ENCODE measurements at places on chromosomes 16 and 17.

GRCh38 chr16:20300312-20301097 is 26.8 kb downstream of the GP2 start:
- DNase-seq = peak; percentile 30

DNA sequence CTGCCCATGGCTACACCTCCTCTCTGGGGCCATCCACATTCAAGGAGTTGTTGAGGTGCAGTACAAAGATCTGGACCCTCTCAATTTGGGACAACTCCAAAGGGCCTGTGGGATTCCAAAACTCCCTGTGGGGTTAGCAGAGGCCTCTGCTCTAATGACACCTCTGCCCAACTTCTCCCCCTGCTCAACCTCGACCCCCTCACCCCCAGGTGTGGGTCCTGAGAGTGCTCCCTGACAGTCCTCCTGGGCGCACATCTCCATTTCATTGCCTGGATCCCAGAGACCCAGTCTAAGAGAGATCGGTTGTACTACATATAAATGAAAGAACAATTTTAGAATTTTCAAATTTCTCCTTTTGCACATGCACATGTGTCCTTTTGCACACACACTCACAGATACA is 73.0 kb upstream of the NKD1 start:
- DNase-seq = no peak

DNA sequence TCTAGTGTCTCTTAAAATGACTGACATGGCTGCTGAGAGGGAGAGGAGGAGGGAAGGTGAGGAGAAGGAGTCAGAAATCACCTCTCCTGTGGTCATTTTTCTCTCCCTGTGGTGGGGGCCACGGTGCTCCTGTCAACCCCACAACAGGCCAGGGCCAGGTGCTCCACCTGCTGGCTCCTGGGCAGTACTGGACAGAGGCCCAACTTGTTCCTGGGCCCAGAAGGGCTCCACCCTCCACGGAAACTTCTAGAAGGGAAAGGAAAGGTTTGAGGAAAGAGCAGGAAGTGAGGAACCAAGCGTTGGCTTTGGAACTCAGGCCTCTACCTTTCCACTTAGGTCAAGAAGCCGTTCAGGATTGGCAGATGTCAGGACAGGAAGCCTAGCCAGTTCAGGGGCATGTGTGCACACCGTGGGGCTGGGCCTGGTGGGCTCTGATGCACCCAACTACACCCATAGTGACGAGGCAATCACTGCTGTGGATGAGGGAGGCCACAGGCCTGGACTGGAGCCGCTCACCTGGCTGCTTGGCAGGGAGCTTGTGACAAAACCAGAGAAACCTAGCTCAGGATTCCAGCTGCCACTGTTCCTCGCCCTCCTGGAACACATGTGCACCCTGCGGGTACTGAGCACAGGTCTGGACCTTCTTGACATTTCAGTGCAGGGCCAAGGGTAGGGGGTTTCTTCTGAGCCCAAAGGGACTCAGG is 36.1 kb downstream of the WNT3 start:
- DNase-seq = peak; percentile 29

DNA sequence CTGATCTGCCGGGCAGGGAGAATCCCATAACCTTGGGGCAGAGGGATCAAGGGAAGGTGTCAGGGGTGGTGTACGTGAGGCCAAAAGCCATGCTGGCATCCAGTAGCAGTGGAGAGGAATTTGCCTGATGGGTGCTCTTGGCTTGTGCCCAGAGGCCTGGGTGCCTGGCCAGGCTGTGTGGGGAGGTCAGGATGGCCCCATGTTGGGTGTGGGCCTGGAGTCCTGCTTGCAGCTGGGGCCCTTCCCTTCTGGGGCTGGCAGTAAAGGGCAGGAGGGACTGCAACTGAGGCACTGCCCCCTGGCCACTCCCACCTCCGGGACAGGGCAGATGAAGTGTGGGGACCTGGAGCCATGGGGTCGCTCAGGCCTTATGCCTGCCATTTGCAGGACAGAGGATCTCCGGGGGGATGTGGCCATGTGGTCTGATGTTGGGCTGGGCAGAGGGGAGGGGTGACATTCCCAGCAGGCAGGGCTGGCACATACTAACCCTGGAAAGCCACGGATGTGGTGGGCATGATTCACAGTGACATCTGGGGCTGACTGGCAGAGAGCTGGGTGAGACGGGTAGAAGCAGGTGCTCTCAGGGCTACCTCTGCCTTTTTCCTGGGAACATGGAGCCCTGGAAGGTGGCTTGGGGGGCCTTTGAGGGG is 3.5 kb downstream of the FMNL1 start:
- no peak for DNase-seq

DNA sequence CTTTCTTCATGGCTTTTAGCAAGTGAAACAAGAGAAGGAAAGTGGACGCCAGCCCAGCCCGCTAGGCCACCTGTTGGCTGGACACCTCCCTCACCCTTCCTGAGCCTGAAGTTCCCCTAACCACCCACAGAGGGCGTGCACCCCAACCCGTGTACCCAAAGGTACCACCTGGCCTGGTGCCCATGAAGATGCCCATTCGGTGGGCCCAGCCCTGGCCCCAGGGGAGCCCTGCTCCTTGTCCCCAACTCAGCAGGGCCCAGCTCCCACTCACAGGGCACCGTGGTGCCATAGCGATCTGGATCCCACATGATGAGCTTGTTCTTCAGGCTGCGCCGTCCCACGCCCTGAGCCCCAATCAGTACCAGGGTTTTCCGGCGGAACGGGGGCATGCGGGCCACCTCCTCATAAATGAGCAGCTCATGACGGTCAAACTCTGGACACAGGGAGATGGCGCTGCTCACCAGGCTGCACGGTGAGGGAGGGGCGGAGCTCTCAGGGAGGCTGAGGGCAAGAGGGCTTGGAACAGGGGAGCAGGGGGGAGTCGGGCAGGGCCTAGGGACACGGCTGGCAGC is 26.8 kb downstream of the MPP2 start:
- DNase-seq = peak; percentile 32

GRCh38 chr17:630801-631200 is 83.8 kb downstream of the VPS53 start:
- DNase-seq = no peak

GRCh38 chr17:79562931-79563210 is 48.0 kb downstream of the RBFOX3 start:
- DNase-seq = no peak

DNA sequence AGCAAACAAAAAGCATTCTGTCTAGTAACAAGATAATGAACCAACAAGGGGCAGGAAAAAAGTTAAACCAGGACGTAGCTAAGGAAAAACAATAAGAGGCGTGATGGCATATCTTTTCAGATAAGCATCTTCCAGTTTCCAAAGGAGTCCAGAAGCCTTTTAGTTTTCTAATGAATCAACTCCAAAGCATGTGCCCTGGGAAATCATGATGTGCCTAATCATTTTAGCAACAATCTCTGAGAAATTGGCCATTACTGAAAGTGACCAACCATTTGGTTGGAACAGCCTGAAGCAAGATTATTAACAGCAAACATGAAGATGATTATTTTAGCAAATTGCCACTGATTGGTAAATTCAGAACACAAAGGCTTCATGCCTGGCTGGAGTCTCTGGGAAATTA is 440.9 kb upstream of the MAF start:
- no peak for DNase-seq

DNA sequence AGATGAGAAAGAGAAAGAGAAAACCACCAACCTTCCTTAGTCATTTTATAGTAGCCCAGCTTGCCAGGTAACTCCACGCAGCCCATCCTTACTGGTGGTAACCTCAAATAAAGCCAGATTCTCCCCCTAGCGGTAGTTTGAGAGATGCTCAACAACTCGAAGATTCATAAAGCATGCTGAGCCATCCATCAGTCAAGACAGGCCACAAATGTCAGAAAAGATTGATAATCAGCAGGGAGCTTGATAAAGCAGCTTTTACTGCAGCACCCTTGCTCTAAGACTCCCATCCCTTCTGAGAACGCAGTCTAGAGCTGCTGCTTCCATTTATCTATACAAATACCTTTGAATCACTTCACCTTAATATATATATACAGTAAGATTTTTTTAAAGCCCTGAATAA is 451.5 kb upstream of the HSBP1 start:
- DNase-seq = peak; percentile 7

DNA sequence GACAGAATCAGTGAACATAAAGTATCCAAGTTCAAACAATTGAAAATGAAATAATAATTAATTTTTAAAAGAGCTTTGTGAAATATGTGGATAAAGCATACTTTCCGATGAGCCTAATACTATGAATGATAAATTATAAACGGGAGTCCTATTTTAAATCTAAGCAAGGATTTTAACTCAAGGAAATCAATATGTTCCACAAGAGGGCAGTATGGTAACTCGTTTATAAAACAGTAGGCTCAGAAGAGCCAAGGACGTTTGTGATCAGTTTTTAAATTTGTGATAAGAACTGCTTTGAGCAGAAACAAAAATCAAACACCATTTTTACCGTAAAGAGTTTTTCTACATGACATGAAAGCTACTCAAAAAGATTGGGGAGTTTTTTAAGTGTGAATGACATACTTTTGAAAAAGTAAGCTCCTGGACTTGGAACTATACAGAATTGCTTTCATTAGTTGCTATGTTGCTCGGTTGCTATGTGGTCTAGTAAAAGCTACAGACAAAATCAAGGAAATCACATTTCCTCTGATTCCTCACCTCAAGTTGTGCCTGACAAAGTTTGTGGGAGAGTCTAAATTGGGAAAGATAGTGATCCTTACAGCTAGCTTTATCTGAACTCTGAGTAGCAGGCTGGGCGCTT is 11.8 kb upstream of the TEKT1 start:
- no peak for DNase-seq

- no peak for DNase-seq
These were observed 2.8 kb downstream of the SNRNP25 start for GRCh38 chr16:56231-56927.

DNA sequence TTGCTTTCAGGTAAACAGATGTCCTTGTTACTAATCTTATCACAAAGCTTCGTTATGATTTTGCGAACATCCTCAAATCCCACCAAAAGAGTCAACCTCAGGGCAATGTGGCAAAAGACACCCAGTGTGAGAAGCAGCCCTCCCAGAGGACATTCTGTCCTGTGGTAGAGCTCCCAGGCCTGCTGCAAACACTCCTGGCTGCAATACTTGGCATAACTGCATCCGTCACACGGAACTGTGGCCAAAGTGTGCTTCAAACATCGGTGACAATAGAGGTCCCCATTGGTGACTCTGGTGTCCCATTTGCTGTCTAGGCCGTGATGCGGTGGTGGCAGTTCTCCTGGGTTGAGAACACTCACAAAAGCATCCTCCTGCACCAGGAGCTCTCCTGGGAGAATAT is 29.5 kb downstream of the SMYD4 start:
- no peak for DNase-seq

GRCh38 chr17:47641202-47641601 is 8.5 kb upstream of the KPNB1 start:
- no peak for DNase-seq

DNA sequence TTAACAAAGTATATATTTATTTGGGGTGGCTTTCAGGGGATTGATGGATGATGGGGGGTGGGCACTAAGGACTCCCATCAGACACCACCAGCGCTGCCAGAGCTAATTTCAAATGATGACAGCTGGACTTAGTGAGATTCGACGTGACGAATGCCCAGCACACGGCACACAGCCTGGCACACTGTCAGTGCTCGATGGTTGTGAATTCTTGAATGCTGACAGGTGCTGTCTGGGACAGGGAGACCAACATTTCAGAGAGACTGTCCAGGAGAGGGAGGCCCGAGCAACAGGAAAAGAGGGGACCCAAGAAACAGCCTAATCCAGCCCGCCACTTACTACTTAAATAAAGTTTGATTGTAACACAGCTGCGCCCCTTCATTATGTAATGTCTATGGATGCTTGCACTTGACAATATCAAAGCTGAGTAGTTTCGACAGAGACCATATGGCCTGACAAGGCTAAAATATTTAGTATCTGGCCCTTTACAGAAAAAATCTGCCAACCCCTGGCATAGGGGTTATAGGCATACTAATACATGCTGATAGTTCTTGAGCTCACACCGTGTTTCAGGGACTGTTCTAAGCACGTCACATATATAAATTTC is 6.2 kb upstream of the MPRIP start:
- DNase-seq = no peak

DNA sequence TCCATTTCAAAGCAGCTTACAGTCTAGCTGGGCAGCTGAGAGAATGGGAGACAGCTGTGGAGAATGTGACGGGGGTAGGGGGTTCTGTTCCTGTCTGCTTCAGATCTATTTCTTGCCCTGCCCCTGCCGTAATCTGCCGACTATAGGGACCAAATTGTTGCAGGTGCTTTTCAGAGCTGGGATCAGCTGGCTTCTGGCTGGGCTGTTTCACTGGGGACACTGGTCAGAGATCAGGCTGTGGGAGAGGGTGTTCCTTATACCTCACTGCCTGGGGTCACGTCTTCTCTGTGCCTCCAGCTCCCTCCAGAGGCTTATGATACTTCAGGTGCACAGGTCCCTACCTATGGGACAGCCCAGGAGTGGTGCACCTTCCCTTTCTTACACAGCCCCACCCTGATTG is 514.9 kb upstream of the GOT2 start:
- no peak for DNase-seq

DNA sequence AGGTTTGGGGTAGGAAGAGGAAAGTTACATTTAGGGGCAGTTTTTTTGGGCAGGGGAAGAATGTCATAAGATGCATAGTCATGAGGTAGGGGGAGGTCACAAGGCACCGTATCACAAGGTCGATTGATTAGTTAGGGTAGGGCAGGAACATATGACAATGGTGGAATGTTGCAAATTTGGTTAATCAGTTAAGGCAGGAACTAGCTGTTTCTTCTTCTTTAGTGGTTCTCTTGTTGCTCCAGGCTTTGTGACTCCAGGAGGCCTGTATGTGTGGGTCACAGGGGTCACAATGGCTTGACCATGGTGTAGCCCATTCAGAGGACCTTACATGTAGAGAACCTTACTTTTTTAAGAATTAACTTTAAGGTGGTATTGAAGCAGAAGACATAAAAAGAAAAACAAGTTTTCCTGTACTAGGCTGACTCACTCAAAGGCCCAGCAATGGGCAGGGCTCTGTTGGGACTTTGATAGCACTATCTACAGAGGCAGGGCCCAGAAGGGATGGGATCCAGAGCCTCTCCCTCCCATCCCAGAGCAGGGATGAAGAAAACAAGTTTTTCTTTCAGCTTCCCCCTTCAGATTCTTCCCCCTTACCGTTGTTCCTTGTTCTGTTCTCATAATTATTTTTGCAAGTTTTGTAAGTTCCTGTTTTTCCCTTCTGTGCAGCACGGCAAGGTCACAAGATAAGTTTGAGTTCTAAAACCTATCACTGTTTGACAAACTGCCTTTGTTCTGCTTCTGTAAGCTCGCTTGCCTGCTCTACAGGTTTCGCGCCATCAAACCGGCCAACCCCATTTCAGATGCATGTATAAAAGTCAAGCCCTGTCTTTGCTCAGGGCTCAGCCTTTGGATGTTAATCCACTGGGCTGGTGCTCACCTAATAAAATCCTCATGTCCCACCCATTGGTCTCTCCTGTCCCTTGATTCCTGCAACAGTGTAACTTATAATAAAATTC is 45.8 kb upstream of the ATF7IP2 start:
- no peak for DNase-seq

- DNase-seq = no peak
These were observed 48.9 kb downstream of the TEX2 start for GRCh38 chr17:64213995-64214811.
